ENCODE measurements at places on chromosomes 1 and 21. TPM values are rescaled to one million over a fixed set of nuclear protein-coding genes. Genes with fewer than 3 reads are reported as not detected.

Gene HSD3B2
- not detected for total RNA-seq

Gene SLC6A17
- total RNA-seq = 0.79 TPM

Gene PIK3R3
- total RNA-seq = 3.8 TPM

Gene RPS6KA1
- 1.1 TPM for total RNA-seq

Gene OR2M3
- not detected for total RNA-seq

Gene OR2T2
- total RNA-seq = not detected

Gene ROR1
- total RNA-seq = 12.6 TPM

Gene TMIGD3
- total RNA-seq = not detected

Gene MDM4
- total RNA-seq = 33.9 TPM
